ENCODE measurements at places on chromosomes 5 and 9.

GRCh38 chr5:147442224-147442623 lies 67.6 kb downstream of the DPYSL3 start:
- no peak for DNase-seq

DNA sequence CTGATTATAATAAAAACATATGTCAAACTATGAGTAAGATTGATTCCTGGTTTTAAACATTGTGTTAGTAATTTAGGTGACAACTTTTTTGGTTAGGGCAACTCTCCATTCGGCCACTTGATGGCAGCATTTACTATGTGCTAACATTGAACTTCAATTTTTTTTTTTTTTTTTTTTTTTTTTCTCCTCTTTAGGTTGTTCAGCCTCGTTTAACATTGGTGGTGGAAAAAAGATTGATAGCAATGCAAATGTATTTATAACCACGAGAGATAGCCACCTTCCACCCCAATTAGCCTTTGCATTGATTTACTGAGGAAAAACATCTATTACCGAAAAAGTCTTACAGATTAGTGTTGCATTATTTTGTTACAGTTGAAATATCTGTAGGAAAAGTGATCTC lies 159.1 kb downstream of the CSNK1G3 start:
- peak; percentile 10 for DNase-seq

- no peak for DNase-seq
Observed at GRCh38 chr9:13809401-13809800, 504.5 kb downstream of the NFIB start.

- DNase-seq = no peak
Observed at GRCh38 chr5:114265432-114266060, 96.3 kb upstream of the KCNN2 start.

DNA sequence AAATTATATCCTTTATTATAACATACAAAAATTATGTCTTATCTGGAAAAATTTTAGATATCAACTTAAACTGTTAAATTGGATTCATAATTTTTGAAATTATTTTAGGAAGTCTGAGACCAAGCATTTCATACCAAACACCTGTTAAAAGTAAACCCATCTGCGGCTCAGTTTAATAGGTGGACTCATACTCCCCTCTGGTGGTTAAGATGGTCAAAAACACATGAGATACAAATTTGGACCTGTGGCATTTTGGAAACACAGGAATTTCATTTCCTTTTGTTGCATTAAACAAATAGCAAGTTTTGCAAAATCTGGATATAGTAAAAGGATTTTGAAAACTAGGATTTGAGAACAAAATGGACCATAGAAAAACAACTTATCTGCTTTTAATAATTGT lies 53.7 kb downstream of the RGMB start:
- no peak for DNase-seq

DNA sequence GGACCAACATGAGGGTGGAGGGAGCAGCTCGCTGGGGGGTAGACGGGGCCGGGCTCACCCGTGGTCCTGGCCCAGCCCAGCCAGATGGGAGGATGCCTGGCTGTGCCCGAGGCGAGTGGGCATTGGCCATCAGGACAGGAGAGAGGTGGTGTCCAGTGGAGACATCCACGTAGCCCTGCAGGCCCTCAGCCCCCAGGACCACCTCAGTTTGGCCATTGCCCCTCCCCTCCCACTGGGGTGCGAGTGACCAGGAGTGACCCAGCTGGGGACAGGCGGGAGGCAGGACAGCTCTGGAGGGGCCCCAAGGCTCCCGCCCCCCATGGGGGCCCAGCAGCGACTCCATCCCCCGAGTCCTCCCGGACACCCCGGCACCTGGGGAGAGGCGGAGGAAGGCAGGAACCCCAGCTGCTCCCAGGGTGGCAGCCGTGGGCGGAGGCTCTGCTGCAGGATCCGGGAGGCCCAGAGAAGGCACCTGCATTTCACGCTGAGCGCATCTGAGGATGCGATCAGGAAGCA lies 8.3 kb downstream of the NOXA1 start:
- no peak for DNase-seq

GRCh38 chr5:124746916-124747790 lies 714 bp upstream of the ZNF608 start:
- no peak for DNase-seq

GRCh38 chr5:174453690-174454089 lies 270.7 kb upstream of the MSX2 start:
- no peak for DNase-seq

DNA sequence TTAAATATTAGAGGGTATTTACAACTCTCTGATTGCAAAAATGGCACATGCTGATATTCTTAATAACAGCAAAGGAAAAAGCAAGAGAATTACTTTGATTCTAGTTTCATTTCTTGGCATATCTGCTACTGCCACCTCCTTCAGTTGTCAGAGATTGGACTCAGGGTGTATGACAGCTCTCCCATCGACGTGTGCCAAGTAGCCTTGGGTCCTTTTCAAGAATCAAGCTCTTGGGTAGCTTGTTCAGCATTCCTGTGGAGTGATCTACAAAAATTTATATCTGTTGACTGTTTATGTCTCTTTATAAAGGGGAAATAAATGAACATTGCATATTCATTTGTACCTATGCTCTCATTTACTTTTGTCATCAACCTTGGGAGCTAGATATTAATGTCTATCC lies 315.6 kb downstream of the PRR16 start:
- DNase-seq = no peak

DNA sequence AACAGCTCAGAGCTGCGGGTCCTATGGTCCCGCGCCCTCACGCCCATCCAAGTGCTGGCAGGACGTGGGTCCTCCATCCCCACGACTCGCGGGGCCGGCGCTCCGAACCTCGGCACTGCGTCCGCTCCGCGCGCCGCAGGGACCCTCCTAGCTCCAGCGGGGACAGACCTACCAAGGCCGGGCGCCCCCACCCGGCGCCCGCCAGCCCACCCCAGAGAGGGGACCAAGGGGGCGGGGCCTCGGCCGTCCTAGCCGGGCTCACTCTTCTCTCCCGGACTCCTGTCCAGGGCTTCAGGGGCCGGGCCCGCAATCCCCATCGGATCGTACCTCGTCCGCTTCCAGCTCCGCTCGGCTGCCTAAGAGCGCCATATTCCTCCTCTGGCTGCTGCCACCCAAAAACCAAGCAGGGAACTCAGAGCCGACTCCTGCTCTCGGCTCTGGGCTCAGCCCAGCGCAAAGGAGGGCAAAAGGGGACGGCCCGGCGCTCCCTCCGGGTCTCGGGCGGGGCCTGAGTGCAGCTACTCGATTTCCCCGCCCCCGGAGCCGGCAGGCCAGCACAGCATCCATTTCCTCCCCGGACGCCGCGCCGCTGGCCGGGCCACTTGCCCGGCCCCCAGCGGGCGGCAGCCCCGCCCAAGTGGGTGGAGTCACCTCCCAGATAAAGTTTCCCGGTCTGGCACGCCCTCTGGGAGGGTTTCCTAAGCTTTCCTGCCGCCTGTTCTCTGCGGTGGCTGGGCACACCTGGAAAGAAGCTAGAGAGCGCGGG lies at the start of gene TTC39B:
Gene TTC39B (minus strand): TSS at position 460 of the 766 bp plus-strand sequence. CDS start 91 bp downstream, at position 369.
- DNase-seq = peak; percentile 49

DNA sequence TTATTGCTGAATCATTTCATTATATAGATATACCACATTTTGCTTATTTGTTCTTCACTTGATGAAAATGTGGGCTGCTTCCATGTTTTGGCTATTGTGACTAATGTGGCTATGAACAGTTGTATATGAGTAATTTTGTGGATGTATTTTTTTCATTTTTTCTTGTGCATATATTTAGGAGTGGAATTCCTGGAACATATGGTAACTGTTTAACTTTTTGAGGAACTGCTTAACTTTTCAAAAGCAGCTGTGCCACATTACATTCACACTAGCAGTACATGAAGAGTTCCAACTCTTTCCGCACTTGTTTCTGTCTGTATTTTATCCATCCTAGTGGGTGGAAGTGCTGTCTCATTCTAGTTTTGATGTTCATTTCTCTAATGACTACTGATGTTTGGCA lies 67.8 kb downstream of the JAK2 start:
- no peak for DNase-seq

DNA sequence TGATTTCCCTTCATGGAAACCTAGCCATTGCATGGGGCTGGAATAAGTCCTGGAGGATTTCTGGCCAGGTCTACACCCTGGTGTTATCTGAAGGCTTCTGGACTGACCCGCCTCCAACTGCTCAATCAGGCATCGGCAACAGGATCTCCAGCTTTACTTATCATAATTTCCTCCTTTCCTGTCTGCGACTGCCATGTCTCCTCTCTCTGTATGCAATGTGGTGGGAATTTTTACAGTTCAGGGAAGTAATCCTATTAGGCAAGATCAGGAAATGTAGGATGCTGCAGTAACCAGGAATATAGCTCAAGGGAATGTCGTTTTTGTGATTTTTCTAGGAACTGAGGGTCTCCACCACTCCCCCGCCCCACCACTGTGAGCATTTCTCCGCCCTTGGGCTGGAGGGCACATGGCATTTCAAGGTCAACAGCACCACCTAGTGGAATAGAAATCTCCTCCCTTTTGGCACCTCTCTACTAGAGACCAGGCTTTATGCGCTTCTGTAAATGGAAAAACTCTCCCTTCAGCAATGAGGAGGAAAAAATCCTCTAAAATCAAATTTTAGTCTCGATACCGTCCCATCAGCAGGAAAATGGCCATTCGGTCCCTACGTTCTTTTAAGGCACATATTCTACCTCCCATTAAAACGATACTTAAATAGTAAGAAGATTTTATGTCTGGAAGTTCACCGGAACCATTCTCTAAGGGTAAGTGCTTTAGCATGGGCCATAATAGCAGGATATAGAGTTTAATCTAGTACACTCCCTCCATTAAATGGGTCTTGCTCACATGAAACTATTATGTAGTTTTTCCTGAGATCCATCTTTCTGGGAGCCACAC lies 93.0 kb downstream of the YTHDC2 start:
- no peak for DNase-seq

- no peak for DNase-seq
Observed at GRCh38 chr5:8601831-8602354, 732.9 kb downstream of the MTRR start.

DNA sequence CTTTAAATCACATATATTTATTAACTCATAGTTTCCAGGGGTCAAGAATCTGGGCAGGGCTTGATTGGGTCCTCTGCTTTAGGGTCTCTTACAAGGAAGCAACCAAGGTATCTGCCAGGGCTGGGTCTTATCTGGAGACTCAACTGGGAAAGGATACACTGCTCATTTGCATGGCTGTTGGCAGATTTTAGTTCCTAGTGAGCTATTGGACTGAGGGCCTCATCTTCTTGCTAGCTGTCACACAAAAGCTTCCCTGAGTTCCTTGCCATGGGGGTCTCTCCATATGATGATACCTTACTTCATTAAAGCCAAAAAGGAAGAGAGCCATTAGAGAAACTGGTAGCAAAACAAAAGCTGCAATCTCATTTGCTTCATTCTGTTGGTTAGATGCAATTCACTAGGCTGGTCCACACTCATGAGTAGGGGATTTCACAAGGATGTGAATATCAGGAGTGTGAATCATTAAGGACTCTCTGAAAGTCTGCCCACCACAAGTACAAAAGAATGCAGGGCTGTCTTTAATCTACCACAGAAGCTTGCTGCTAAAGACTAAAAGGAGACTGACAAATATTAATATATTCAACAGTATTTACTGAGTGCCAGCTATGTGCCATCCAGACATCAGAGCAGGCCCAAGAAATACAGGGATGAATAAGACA lies 42.0 kb upstream of the TIMD4 start:
- no peak for DNase-seq

GRCh38 chr5:154038261-154038706 lies 426 bp downstream of the FAM114A2 start:
- no peak for DNase-seq

DNA sequence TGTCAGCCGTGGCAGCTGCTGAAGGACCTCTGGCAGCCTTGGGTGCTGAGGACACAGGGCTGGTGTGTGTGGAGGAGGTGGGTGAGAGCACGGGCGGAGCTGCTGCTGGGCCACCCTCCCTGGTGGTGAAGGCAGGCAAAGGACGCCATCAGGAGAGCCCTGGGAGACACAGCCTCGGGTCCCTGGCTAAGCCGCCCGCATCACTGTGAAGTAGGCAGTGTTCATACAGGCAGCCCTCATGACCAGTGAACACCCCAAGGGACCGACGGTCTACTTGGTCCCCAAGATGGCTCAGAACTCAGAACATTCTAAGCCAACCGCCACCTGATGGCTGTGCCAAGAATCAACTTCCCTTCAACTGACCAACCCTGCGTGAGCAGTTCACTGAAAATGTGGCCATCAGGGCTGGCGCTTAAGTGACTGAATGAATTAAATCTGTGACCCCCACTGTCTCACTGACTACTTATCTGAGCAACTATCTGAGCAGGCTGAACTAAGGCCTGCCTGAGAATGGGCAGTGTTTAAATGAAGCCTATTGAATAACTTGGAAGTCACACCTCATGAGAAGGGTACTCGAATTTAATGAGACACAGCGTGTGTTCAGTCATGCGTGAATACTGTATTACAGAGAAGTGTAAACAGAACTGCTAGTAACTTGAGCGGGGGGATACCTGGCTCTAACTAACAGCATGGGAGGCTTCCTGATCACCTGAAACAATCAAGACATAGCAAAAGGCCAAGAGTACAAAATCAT lies 54.7 kb upstream of the SIMC1 start:
- DNase-seq = no peak

DNA sequence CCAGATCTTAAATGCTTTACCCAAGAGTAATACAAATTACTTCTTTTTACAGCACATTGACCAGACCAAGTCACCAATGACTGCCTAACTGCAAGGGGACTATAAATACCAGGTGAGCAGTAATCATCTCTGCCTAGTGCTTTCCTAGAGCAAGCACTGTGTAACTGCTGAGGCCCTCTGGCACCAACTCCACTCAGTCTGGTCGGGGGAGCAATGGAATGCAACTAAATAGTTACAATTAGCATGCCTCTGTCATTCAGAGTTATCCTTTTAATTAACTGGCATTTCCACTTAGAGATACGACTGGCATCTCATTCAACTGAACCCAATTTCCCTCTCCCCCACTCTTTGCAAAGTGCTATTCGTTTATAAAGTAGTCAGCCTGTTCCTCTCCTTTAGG lies 1309.1 kb upstream of the DMAC1 start:
- DNase-seq = no peak

GRCh38 chr9:8633784-8634183 lies 834.2 kb upstream of the DMAC1 start:
- no peak for DNase-seq

GRCh38 chr9:123049589-123050222 lies 16.2 kb downstream of the GPR21 start:
- DNase-seq = no peak

Data from stimulated activated CD8-positive, alpha-beta memory T cell treated with anti-CD3 and anti-CD28 coated beads, Interleukin-15, amount 100 ng/mL, for 1 hour (primary cell).